Mesothelial cell of epicardium (in vitro differentiated cells): ENCODE measurements at places on chromosomes 7 and 10. TPM values are rescaled to one million over a fixed set of nuclear protein-coding genes. Genes with fewer than 3 reads are reported as not detected.

DNA sequence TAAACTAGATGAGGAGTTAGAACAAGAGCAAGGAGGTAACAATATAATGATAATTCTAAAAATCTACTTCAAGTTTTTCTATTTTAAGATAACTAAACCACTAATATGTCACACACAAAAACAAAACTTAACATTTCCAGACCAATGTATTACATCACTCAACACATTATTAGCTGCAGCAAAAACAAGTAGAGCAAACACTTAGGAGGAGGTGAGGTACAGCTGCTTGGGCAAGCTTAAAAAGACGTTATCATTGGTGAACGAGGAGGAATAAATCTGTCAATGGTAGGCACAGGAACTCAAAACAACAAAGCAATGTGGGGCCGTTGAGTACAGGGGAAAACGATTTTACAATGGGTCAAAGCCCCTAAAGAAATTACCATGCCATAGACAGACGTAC, 58.8 kb downstream of the EZH2 start:
- DNase-seq: no peak

GRCh38 chr7:43764039-43764761, 5.7 kb downstream of the BLVRA start:
- no peak for DNase-seq

- no peak for DNase-seq
Measured at GRCh38 chr7:33805630-33806233, 99.6 kb upstream of the BMPER start.

DNA sequence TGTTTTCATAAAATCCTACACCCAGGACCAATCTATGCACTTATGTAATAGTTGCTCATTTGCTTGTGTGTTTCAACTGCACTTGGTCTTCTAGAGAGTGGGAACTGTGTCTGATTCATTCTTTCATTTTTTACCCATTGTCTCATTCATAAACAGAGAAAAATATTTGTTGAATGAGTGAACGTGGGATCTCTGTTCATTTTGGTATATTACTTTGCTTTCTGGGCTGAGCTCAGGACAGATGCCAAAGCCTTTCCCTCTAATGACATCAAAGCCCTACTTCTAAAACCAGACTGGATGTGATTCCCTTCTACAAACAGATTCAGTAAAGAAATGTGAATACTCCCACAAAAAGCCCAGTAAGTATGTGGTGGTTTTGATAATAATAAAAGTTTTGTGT, 145.2 kb downstream of the ST7 start:
- no peak for DNase-seq

The UNC5B gene
- total RNA-seq: 84.8 to 91.5 TPM (median 85.7 TPM) in 3 replicates

The CACNA2D1 gene
- 14.7 to 15.7 TPM (median 14.7 TPM) in 3 replicates for total RNA-seq

The BAG3 gene
- 22.2 to 23.3 TPM (median 23.0 TPM) in 3 replicates for total RNA-seq
